ENCODE measurements at places on chromosomes 1 and 21. TPM values are rescaled to one million over a fixed set of nuclear protein-coding genes. Genes with fewer than 3 reads are reported as not detected.

Gene KPRP
- not detected for total RNA-seq

Gene PGLYRP4
- total RNA-seq = not detected

Gene WDR4
- 61.6 TPM for total RNA-seq

Gene HES5
- 0.23 TPM for total RNA-seq

Gene EFNA3
- 3.5 TPM for total RNA-seq

Gene CFHR3
- total RNA-seq = not detected

Measured in activated CD8-positive, alpha-beta memory T cell treated with anti-CD3 and anti-CD28 coated beads for 36 hours (primary cell).